ENCODE measurements at places on chromosomes 5 and 9.

DNA sequence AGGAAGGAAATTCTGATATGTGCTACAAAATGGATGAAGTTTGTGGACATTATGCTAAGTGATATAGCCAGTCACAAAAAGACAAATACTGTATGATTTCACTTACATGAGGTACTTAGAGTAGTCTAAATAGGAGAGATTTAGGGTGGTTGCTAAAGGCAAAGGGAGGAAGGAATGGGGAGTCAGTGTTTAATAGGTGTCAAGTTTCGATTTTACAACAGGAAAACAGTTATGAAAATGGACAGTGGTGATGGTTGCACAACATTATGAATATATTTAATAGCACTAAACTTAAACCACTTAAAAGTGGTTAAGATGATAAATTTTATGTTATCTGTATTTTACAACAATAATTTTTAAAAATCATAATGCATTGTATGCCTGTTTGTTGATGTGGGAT lies 40.4 kb upstream of the ECM2 start:
- no peak for DNase-seq

- peak; percentile 91 for DNase-seq
Observed at GRCh38 chr5:58410441-58410840, 49.4 kb downstream of the PLK2 start.

DNA sequence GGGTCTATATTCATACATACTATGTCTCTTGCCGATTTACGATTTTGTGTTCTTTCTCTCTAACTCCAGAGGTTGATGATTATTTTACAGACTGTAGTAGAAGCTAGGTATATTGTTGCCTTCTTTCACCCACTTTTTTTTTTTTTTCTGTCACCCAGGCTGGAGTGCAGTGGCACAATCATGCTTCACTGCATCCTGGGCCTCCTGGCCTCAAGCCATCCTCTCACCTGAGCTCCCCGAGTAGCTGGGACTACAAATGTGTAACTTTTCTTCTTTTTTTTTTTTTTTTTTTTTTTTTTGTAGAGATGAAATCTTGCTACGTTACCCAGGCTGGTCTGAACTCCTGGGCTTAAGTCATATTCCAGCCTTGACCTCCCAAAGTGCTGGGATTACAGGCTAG lies 96.2 kb downstream of the CHSY3 start:
- no peak for DNase-seq

GRCh38 chr9:36050476-36050875 lies 13.8 kb downstream of the RECK start:
- no peak for DNase-seq

Measured in adipocyte (in vitro differentiated cells).